ENCODE measurements at places on chromosomes 1 and 21.

DNA sequence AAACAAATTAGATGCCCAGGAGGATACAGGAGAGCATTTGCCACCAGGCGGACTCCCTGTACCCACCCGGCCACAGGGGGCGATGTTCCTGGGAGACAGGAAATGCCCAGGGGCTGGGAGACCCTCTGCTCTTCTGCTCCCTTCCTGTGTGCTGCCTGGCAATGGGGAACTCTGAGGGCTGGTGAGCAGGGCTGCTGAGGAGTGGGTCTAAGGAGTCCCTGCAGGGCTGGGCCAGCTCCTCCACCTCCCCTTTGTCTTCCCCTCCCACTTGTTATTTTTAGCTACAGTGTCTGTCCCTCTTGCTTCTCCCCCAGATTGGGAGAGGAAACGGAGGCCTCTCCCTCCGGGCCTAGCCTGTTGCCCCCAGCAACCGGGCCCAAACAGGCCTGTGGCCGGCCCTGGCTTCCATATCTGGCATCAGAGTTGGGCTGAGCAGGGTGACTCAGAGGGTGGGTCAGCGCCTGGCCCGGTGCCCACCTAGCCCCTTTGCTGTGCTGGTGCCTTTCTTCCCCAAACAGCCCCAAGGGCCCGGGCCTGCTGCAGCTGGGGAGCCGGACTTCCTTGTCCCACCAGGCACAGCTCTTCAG, 11.6 kb downstream of the LMNA start:
- peak; percentile 61 for DNase-seq

- no peak for DNase-seq
Measured at GRCh38 chr1:101757985-101758384, 238.7 kb downstream of the OLFM3 start.

- DNase-seq = no peak
Measured at GRCh38 chr1:208542309-208542708, 298.1 kb upstream of the PLXNA2 start.

GRCh38 chr21:39332175-39332574, 16.7 kb downstream of the HMGN1 start:
- DNase-seq = no peak

GRCh38 chr1:19596065-19596713, 47.9 kb upstream of the NBL1 start:
- DNase-seq = no peak

GRCh38 chr1:228136901-228137300, 3.2 kb upstream of the GUK1 start:
- no peak for DNase-seq

DNA sequence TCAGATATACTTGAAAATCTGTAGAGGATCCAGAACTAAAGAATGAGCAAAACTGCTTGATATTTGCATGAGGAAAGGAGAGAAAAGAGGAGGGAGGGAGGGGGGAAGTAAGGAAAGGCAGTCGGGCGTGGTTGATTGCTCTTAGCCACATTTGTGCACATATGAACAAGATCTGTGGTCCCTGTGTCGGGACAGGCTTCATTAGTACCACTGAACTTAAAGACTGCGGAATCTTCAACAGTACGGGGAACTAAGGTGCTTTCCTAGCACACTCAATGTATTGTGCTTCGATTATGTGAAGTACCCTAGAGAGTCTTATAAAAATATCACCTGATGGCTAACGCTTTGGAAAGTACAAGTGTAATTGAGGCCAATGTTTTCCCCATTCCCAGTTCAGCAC, 59.9 kb downstream of the ZBTB18 start:
- DNase-seq = no peak

DNA sequence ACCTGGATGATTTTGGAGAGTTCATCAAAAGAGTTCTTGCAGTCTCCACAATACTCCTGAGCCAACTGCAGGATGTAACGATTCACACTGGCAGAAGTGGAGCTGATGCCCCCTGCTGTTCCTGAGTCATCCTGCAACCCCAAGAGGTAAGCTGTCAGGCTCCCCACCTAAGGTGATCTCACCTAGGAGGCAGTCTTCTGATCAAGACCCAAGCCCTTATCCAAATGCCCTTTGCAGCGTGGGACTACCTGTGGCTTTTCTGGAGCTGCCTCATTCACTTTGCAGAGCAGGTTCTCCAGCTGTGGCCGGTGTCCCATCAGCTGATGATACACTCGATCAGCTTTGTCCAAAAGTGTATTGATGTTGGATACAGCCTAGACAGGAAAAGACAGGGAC, 96.4 kb downstream of the UBR4 start:
- no peak for DNase-seq

DNA sequence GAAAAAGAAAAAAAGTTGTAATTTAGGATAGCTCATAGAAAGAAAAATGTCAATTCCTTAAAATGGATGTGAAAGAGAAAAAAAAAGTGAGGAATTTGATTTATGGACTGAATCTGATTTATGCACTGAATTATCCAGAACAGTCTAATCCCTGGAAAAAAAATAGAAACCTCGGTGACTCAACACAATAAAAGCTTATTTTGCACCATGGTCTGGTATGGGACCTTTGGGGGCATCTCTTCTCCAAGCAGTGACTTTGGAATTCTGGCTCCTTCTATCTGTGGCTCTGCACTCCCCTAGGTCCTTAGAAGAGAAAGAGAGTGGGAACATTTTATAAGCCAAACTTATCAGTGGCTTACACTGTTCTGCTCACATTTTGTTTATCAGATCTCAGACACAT, 471.7 kb upstream of the B3GALT2 start:
- DNase-seq = no peak

GRCh38 chr1:58812468-58812867, 28.6 kb upstream of the JUN start:
- no peak for DNase-seq

GRCh38 chr1:113125517-113125916, 52.5 kb downstream of the LRIG2 start:
- no peak for DNase-seq

GRCh38 chr1:82452096-82452495, 651.4 kb downstream of the ADGRL2 start:
- no peak for DNase-seq

DNA sequence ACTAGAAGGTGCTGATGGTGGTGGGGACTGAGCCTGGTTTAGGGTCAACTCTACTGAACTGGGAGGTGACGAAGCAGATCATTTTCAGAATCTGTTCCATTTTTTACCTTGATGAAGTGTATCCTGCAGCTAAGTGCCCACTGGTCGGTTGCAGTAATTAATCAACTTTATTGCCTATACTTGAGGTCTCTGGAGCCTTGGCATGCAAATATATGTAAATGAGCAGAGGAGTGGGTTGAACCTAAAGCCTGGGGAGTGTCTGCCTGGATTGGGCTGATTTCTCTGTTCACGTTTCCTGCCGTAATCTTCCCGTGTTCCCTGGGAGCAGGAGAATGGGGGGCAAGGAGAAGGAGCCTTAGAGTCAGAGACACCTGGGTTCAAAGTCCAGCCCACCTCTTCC, 286.8 kb downstream of the PTPRU start:
- DNase-seq = no peak

GRCh38 chr1:8510041-8510823, 192.3 kb downstream of the SLC45A1 start:
- no peak for DNase-seq

DNA sequence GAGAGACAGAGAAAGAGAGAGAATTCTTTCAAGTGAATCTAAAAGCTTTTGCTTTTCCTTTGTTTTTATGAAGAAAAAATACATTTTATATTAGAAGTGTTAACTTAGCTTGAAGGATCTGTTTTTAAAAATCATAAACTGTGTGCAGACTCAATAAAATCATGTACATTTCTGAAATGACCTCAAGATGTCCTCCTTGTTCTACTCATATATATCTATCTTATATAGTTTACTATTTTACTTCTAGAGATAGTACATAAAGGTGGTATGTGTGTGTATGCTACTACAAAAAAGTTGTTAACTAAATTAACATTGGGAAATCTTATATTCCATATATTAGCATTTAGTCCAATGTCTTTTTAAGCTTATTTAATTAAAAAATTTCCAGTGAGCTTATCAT, 117.6 kb downstream of the PTPRC start:
- no peak for DNase-seq
